Fibroblast of skin of back (primary cell): ENCODE measurements at places on chromosomes 1 and 21.

DNA sequence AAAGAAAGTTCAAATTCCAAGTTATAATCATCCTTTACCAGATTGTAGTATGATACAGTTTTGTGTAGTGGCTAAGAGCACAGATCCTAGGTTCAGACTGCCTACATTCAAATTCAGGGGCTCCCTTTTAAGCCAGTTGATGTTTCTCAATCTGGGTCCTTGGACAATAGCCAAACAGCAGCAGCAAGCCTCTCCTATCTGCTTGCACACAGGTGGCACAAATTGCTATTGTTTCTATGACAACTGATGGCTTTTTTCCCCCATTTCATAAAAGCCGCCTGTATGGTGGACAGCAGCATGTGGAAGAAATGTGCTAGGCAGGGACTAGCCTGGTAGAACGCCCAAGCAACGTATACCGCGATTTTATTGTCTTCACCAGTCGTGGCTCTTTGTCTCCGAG, 76.5 kb downstream of the S1PR1 start:
- DNase-seq, result no peak

- DNase-seq, result no peak
These were observed 84.5 kb upstream of the SAMSN1 start for GRCh38 chr21:14630556-14631069.

DNA sequence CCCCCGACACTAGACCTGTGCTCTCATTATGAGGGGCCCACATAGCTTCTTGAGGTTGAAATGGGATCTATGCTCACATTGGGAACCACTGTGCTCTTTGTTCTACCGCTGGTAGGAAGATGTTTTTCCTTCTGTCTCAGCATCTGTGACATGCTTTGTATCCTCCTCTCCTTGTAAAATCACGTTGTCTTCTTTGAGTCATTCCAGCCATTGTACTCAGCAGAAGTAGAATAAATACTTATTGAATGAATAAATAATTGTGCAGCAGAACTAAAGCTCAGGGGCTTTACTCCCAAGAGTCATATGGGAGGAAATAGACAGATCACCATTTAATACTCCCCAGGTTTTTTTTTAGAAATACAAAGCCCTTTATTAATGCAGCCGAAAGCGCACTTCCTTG, 66.3 kb upstream of the EDEM3 start:
- DNase-seq, result peak; percentile 27

DNA sequence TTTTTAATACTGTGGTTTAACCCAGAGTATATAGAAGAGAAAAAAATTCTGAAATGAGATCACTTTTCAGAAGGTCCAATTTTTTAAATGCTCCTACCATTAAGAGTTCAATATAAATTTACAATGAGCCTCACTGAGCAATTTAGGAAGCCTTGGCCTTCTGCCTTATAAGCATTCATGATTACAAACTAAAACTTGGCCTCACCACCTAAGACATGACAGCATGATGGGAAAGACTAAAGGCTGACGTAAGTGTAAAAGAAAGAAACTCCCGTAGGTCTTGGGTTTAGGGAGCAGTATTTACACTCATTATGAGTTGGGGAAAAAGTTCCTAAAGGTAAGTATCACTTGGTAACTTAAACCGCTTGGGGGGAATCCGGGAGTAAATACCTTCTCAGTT, 70.7 kb upstream of the ESRRG start:
- DNase-seq, result no peak

- peak; percentile 12 for DNase-seq
These were observed 41.0 kb upstream of the HAO2 start for GRCh38 chr1:119327450-119328155.
